DMS79 (cell line): ENCODE measurements at places on chromosomes 7 and 10.
A peak's percentile ranks its signal among the peaks of the same experiment; 100 is the strongest.

DNA sequence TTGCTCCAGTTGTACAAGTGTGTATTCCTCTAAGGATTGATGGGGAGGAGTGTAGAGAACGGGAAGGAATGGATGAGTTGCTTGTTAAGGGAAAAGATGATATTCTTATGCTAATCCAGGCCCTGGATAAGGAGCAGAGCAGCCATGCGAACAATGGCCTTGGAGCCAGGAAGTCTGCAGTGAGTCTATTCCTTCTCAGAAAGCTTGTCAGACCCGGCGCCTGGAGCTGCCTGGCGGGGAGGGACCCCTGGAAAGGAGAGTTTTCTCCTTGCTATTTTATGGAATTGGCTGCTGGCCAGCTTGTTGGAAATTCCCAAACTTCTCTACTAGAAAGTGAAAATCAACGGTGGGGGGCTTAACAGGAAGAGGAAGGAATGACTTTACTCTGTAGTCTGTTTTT is 89.1 kb downstream of the MMRN2 start:
- no peak for DNase-seq

DNA sequence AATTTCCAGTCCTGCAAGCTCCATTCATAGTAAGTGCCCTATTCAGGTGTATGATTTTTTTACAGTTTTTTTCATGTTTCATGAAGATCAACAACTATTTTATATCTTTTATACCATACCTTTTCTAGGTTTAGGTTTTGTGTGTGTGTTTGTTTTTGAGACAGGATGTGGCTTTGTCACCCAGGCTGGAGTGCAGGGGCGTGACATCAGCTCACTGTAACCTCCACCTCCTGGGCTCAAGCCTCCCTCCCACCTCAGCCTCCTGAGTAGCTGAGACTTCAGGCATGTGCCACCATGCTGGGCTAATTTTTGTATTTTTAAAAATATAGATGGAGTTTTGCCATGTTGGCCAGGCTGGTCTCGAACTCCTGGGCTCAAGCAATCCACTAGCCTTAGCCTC is 35.0 kb downstream of the ARMH3 start:
- no peak for DNase-seq

DNA sequence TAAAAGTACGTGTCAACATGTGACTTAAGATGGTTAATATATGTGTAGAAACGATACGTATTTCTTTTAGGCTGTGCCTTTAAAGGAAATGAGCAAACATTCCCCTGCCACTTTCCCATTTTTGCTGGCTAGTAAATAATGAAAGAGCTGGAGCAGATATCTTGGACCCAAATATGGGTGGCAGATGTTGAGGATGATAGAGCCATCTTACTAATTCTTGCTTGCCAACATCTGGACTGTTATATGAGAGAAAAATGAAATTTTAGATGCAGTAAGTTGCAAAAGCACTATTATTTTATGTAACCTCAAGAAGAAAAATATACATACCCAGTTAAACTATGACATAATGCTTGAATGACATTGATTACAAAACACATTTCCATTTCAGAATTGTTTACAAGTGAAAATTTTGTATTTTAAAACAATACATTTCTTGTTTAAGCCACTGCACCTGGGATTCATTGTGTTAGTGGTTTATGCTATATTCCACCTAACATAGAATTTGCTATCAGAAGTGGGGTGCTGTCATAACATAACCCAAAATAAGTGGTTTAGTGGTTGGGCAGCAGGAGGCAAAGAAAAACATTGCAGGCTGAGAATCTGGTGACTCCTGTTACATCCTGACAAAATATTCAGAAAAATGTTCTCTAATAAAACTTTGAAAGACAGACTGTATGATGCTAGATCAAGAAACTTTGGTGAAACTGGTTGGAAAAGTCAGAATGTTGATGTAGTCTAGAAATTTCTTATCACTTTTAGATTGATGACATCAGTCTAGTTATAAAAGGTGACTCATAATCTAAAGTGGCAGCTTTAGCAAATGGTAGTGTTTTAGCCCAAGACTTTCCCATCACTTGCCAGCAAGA is 305.0 kb downstream of the PTEN start:
- DNase-seq, result no peak

DNA sequence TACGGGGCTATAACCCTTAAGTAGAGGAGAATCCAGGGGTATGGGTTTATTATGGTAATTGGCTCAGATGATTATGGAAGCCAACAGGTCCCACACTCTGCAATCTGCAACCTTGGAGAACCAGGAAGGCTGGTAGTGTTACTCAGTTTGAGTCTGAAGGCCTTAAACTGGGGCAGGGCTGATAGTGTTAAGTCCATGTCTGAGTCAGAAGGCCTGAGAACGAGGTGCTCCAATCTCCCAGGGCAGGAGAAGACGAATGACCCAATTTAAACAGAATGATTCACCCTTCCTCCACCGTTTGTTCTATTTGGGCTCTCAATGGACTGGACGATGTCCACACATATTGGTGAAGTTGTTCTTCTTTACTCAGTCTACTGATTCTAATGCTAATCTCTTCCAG is 244.5 kb upstream of the PTER start:
- no peak for DNase-seq

DNA sequence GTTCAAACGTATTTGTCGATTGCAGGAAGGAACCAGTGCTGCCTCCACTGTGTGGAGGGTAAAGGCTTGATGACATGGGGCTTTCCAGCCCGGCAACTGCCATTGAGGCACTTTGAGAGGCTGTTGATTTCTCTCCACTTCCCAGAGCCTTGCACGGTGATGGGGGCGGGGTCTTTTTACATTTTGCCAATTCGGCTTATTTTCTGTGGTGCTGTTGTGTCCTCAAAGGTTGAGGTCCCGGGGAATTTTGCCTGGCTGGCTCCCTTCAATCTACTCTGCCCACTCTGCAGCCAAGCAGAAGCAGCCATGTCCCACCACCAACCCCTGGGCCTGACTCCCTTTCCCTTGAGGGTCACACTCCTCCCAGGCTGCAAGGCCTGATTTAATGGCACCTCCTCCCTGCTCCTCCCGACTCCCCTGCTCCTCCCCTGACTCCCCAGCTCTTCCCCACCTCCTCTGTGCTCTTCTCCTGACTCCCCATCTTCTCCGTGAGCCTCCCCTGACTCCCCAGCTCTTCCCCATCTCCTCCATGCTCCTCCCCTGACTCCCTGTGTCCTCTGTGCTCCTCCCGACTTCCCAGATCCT is 39.0 kb downstream of the OAT start:
- no peak for DNase-seq

- peak; percentile 62 for DNase-seq
Measured at GRCh38 chr7:68125168-68125567, 1128.5 kb downstream of the TYW1 start.

DNA sequence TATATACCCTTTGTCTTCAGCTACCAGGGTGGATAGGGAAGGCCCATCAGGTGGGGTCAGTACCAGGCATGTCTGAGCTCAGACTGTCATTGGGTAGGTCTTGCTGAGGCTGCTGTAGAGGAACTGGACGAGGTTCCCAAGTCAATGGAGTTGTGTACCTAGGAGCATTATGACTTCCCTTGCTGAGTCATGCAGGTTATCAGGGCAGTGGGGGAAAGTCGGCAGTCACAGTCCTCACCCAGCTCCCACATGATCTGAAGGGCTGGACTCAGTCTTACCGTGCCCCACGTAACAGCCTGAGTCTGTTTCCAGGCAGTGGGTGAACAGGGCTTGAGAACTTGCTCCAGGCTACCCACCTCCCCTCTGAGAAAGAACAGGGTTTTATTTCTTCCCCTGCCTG is 260.8 kb upstream of the COBL start:
- no peak for DNase-seq

- DNase-seq, result no peak
Measured at GRCh38 chr7:11615174-11615573, 216.8 kb downstream of the THSD7A start.

DNA sequence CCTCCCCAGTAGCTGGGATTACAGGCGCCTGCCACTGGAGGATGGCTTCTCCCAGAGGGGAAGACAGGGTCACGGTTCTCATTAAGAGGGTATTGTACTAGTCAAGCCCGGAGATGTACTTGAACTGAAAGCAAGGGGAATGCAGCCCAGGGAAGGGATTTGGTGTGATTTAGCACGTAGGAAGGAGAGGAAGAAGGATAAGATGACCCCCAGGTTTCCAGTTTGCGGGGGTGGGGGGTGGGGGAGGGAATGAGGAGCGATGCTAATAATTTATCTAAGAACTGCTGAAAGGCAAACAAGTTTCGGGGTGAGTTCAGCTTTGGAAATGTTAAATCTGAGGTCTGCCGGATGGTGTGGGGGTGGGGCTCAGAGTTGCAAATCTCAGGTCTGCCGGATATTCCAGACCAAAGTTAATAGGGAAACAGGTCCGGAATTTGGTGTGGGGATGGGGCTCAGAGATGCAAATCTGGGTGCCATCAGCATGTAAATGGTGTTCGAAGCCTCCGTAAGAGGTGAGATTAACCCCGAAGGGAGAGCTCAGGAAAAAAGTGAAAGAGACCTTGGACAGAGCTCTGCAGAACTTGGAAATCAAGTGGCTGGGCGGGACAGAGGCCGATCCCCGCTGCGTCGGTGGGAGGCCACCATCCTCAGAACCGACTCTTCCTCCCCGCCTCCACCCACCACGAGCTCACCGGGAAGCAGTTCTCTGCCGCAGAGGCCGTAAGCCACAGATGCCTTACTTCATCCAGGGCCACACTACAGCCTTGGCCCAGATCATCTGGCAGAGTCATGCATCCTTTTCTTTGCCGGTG is 1.6 kb upstream of the SEPHS1 start:
- peak; percentile 14 for DNase-seq

- DNase-seq, result no peak
Measured at GRCh38 chr10:108862676-108863350, 1060.5 kb downstream of the XPNPEP1 start.

- DNase-seq, result no peak
Measured at GRCh38 chr10:24415455-24416125, 206.7 kb downstream of the KIAA1217 start.

GRCh38 chr7:135493362-135493761 is 16.5 kb downstream of the CNOT4 start:
- no peak for DNase-seq

GRCh38 chr7:30304177-30304884 is 19.9 kb downstream of the ZNRF2 start:
- DNase-seq, result no peak
